Activated CD4-positive, alpha-beta T cell treated with anti-CD3 and anti-CD28 coated beads for 1 hour (primary cell): ENCODE measurements at places on chromosomes 11 and 22.

GRCh38 chr11:7520981-7521487 is 7.2 kb downstream of the PPFIBP2 start:
- DNase-seq: no peak

DNA sequence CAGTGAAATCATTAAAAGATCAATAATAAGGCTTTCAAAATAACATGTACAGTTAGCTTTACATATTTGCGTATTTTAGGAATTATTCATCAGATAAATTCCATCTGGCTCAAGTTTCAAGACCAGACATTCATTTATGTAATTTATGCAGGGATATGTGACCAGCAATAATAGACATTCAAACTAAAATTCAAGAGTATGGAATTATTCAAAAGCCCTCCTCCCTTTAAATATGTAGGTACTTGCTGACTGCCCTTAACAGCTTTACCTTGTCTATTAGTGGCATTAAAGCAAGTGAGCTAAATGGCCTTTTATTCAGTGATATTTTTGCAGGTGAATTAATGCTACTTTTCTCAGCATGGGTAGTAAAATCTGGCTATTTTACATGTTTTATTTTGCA is 126.1 kb downstream of the LRRC4C start:
- DNase-seq: no peak

GRCh38 chr11:11215944-11216343 is 137.1 kb downstream of the CSNK2A3 start:
- no peak for DNase-seq

DNA sequence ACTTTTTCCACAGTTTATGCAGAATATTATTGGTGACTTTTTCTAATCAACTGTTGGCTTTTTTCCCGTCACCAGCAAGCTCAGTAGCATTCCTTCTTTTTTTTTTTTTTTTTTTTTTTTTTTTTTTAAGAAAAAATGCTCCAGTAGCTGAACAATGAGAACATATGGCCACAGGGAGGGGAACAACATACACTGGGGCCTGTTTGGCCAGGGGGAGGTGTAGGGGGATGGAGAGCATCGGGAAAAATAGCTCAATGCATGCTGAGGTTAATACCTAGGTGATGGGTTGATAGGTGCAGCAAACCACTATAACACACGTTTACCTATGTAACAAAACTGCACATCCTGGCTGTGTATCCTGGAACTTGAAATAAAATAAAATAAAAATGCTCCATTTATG is 82.5 kb downstream of the ARHGAP42 start:
- DNase-seq: no peak

DNA sequence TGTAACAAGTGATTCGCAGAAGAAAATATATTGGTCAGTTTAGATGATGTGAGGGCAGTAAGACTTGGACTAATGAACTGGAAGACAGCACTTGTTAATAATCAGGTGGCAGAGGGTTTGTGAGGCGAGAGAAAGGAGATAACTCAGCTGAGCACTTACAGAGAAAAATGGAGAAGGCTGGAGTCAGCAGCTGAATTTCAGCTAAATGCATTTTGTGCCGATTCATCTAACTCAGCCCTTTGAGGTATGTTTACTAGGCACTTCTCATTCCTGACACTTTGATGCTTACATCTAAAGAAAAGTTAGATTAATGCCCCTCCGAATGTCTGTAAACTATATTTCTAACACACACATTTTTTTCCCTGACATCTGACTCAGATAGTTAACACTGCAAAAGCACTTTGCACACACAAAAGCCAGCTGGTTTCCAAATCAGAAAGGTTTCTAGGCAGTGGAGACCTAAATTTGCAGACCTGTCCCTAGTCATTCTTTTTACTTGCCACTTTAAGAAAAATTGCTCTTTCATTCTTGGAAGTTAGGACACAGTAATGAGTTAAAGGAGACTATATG is 859.5 kb upstream of the CCDC90B start:
- no peak for DNase-seq

- no peak for DNase-seq
Observed at GRCh38 chr11:130614591-130614990, 166.1 kb downstream of the ADAMTS15 start.

DNA sequence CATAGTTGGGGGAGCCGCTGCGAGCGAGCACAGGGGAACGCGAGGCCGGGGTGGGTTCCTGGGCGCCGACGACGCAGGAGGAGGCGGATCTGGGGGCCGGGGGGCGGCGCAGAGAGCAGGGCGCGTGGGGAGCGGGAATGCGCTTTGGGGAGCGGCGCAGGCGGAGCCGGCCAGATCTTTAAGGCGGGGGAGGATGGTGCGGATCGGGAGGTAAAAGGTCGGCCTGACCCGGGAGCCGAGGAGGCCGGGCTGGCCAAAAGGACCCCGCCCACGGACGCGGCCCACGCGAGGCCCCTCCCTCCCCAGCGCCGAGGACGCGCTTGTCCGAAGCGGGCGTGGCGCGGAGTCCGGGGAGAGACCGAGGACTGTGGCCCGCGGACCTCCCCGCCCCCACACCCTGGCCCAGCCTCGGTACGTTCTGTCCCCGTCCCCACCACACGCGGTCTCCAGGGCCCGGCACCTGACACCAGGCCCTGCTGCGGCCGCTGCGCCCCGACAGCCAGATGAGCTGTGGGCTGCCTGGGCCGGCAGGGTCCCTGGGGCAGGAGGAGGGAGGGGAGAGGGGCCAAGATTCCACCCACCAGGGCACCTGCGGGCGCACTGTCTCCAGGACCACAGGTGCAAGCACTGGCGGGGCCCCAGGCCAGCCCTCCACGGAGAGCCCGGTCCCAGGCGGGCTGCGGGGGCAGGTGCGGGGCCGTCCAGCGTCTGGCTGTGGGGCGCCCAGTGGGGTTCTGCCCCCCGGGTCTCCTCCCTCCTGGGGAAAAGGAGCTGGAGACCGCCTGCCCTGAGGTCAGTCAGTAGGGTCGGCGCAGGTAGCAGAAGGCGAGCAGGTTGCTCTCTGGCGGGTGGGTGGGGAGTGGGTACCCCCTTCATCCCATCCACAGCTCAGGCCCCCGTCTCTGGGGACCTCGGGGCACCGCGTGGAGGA is 10.9 kb downstream of the PIM3 start:
- no peak for DNase-seq

DNA sequence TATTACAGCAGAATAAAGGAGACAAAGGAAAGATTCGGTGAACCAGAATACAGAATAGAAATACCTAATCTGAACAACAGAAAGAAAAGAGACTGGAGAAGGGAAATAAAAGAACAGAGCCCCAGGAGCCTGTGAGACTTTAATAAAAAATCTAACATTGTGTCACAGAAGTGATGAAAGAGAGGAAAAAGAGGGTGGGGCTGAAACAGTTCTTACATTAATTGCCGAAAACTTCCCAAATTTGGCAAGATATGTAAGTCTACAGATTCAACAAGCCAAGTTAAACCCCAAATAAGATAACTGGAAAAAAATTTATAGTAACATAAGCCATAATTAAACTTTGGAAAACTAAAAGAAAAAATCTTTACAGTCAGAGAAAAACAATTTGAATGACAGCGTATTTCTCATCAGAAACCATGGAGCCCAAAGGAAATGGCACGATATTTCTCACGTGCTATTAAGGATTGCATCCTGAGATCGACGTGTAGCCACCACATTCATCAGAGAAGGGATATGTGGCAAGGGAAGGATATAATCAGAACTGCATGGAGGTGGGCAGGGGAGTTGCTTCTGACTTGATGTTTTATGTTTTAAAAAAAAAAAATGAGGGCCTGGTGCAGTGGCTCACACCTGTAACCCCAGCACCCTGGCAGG is 73.9 kb downstream of the SGSM3 start:
- no peak for DNase-seq

GRCh38 chr11:65077451-65077850 is 6.4 kb downstream of the CDCA5 start:
- no peak for DNase-seq

DNA sequence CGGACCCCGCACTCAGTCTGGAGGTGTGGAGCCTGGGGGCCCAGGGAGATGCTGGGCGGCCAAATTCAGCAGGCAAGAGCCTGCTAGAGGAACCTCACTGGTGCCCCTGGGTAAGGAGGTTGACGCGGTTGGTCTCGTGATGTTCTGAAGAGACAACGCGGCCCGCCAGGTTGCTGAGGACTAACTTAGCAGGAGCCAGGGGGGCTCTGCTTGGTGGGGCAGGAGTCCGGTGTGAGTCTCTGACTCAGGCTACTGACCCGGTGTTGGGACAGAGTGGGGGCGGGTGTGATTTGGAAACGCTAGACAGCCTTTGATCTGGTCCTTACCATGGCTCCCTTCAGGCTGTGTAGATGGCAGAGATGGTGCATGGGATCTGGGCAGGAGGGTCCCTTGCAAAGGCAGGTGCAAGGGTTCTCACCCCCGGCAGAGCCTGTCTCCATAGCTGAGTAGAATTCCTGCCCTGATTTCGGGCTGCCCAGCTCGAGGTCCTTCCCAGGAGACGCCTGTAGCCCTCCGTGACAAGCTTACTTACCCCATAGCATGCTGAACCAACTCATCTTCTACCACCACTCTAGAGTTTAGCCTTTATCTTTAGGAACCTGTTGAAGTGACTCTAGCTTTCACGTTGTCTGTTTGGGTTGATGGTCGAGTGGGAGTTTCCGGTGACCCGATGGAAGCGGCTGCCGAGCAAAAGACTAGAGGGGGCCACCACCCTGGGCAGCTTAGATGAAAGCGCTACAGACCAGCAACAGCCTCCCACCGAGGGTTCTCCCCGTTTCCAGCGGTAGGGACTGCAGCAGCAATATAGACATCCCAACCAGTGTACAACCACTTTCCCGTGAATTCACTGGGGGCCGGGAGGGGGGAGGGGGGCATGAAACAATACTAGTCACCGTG is 38.4 kb downstream of the KCNC1 start:
- DNase-seq: no peak

- no peak for DNase-seq
Observed at GRCh38 chr11:24134879-24135589, 361.8 kb upstream of the LUZP2 start.

- DNase-seq: no peak
Observed at GRCh38 chr22:41508770-41509170, 35.5 kb downstream of the POLR3H start.

- no peak for DNase-seq
Observed at GRCh38 chr11:121933694-121934093, 182.3 kb downstream of the BLID start.

GRCh38 chr22:21446128-21446826 is 20.9 kb upstream of the TMEM191C start:
- peak; percentile 6 for DNase-seq

DNA sequence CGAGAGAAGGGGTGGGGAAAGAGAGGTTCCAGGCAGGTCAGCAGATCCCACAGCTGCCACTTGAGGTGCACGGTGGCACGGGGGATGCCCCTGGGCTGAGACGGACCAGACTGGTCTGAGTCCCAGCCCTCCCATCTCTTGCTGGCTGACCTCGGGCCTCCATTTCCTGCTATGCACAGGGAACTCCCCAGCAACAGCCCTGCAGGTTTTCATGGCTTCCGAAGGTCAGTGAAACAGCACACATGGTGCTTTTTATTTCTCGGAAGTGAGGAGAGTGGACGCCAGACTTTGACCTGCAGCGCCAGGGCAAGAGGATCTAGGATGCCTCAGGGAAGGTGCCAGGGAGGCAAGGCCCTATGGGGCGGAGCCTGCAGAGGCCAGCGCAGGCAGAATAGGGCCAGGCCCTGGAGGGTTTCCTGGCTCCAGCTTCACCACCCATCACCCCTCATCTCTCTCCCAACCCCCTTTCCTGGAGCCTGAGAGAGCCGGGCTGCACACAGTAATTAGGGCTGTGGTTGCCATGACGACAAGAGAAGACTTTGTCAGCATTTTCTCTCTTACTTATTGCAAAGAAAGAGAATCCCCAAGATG is 29.5 kb downstream of the SLC22A12 start:
- DNase-seq: no peak

DNA sequence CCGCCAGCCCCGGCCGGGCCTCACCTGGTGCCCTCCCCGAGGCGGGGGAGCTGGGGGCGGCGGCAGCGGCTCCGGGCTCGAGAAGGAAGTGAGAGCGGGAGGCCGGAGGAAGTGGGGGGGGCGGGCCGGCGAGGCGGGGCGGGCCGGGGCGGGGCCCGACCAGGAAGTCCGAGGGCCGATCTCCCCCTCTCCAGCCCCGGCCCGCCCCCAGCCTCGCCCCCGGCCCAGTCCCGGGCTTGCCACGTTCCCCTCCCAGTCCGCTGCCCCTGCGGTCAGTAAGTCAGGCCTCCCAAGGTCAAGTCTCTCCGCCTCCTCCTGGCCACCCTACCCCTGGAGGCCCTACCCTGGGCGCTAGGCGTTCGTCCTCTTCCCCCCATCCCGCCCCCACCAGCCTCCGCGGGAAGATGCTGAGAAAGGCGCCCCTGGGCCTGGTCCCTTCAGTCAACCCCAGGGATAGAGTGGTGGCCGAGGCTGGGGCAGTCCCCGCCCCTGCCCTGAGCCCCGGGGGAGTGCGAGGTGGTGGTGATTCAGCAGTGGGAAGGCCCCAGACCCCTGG is at the start of gene RHOG:
Gene RHOG (minus strand): TSS at position 90 of the 556 bp plus-strand sequence. CDS start 12,821 bp downstream, outside the sequence.
- DNase-seq: no peak

DNA sequence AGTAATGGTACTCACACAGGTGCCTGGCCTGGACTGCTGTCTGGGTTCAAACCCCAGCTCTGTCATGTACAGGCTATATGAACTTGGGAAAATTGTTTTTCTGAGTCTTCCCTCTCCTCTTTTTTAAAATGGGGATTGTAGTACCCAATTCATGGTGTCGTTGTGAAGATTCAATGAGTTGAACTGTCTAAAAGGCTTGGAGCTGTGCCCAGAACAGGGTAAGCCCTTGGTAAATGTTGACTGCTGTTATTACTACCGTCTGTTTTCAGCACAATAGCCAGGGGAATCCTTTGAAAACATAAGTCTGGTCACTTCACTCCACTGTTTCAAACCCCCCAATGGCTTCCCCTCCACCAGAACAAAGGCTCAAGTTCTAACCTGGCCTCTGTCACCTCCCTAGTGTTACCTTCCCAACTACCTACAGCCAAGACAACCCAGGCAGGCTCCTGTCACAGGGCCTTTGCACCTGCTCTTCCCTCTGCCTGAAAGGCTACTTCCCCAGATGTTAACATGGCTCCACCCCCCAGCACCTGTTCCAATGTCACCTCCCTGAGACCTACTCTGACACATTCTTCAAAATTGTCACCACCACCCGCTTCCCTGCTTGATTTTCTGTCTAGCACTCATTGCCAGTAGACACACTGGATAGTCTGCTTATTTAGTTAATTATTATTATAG is 152.8 kb downstream of the CHST1 start:
- DNase-seq: no peak

- no peak for DNase-seq
Observed at GRCh38 chr22:44677353-44677840, 24.6 kb upstream of the PRR5 start.

GRCh38 chr11:41456269-41456668 is 3.2 kb downstream of the LRRC4C start:
- no peak for DNase-seq

DNA sequence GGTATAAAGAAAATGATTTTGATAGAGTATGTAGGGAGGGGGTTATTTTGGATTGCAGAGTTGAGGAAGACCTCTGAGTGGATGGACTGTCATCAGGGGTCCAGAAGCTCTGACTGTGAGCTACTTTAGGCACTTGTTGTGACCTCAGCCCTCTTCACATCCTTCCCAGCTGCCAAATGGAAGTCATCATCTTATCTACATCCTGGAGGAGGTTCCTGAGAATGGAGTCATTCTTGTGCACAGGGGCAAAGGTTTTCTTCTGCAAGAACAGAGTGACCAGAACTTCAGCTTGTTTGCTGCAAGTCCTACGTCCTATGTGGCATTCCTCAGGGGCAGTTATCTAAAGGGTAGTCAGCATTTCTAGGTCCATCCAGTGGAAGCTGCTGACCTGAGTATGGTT is 393.8 kb downstream of the AASDHPPT start:
- DNase-seq: no peak

GRCh38 chr11:74941492-74941891 is 7.4 kb downstream of the XRRA1 start:
- DNase-seq: no peak
